ENCODE measurements at places on chromosomes 12 and 14.

DNA sequence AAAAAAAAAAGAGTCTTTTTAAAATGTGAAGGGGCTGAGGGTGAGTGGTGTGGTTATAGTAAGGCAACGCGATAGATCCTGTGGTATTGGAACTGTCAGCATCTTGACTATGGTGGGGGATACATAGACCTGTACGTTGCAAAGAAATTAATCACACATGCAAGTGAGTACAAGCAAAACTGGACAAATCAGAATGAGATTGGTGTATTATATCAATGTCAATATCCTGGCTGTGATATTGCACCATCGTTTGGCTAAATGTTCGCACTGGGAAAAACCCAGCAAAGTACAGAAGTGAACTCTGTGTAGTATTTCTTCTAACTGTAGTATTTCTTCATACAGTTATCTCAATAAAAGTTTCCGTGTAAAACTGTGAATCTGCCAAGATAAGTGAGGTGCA, 67.9 kb downstream of the GCH1 start:
- DNase-seq: no peak

DNA sequence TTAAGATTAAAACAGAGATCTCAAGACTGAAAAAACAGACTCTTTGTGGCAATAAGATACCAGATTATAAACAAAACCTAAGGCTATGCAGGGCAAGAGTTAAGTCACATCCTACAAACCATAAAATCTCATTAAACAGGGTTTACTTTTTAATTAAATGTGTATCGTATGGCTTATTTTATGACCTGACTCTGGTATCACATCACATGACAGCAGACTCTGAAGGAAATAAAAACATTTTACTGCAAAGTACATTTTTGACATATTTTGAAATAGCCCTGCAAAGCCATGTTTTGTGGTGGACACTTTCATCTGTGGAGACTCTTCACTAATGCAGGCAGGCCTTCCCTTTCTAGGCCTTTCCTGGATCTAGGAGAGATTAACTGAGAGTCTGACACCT, 327.6 kb upstream of the CLEC14A start:
- no peak for DNase-seq

DNA sequence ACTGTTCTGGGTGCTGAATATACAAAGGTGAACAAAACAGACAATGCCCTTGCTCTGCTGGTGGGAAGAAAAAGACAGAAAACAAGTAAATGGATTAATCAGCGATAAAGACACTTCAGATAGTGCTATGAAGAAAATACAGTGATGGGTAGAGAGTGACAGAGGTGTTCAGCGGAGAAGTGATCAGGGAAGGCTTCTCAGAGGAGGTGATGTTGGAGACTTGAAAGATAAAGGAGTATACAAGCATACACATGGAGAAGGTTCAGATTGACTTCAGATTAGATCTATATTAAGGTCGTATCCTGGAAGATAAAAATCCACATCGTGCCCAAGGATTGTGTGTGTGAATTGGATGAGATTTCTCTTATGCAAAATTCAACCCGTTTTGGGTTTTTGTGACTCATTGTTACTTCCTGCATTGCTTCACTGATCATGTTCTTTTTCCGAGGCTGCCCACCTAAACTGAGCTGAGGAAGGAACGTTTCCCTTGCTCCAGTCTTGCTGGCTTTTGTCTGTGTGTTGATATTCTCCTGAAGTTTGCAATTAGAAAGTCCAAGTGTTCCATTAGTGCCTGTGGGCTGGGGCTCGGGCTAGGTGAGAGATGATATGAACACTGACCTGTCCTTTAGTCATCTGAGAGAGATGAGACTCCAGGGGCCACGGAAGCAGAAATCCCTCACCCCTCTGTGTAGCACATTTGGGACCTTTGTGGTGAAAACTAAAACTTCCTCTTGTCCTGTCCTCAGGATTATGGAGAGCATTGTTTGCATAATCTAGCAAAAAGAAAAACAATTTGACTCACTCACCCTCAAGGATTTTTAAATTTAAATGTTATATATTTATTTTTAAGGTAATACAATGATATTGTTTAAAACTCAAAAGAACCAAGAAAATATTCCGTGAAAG, 27.6 kb downstream of the PLXNC1 start:
- no peak for DNase-seq

DNA sequence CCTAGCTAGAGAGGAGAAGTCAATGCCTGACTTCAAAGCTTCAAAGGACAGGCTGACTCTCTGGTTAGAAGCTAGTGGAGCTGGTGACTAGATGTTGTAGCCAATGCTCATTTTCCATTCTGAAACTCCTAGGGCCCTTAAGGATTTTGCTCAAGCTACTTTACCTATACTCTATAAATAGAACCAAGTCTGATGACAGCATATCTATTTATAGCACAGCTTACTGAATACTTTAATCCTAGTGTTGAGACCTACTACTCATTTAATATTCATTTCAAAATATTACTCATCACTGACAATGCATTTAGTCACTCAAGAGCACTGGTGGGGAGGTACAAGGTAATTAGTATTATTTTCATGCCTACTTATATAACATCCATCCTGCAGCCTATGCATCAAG, 137.2 kb upstream of the PELI2 start:
- DNase-seq: no peak

- DNase-seq: no peak
These were observed 45.7 kb downstream of the SPPL3 start for GRCh38 chr12:120858306-120859088.
